ENCODE measurements at places on chromosomes 16 and 17.
A peak's percentile ranks its signal among the peaks of the same experiment; 100 is the strongest.

- ATAC-seq = no peak
Measured at GRCh38 chr17:29376667-29377270, 13.4 kb upstream of the TAOK1 start.

DNA sequence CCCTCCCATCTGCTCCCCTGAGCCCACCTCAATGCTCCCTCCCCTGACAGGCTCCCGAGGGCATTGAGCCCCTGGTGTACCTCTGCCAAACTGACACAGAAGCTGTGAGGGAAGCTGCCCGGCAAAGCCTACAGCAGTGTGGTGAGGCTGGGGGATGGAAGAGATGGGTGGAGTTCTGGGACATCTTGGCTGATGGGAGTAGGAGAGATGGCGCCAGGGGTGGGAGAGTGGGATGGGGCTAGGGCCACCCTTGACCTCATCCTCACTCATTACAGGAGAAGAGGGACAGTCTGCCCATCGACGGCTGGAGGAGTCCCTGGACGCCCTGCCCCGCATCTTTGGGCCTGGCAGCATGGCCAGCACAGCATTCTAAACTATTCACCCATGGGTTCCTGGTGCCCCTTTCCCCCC, 16.2 kb upstream of the CTCF start:
- no peak for ATAC-seq

- peak; percentile 15 for ATAC-seq
Measured at GRCh38 chr16:27374221-27374803, 27.7 kb upstream of the IL21R start.

DNA sequence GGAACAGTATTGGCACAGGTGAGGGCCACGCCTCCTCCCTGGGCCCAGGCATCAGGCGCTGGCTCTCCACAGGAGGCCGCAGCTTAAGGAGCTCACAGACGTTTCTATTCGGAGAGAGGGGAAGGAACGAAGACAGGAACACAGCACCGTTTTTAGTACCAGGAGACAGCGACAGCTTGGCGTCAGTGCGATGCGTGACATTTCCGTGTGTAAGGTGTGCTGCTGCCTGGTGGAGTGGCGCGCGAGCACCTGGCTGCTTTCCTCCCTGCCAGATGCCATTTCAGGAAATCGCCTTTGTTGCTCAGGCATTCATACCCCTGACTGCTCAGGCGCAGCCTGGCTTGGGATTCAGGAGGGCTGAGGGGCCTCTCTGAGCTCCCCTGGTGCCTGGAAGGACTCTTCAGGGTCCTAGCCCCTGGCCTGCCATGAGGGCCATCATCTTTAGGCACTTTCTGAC, 367.5 kb downstream of the CPPED1 start:
- ATAC-seq = no peak

DNA sequence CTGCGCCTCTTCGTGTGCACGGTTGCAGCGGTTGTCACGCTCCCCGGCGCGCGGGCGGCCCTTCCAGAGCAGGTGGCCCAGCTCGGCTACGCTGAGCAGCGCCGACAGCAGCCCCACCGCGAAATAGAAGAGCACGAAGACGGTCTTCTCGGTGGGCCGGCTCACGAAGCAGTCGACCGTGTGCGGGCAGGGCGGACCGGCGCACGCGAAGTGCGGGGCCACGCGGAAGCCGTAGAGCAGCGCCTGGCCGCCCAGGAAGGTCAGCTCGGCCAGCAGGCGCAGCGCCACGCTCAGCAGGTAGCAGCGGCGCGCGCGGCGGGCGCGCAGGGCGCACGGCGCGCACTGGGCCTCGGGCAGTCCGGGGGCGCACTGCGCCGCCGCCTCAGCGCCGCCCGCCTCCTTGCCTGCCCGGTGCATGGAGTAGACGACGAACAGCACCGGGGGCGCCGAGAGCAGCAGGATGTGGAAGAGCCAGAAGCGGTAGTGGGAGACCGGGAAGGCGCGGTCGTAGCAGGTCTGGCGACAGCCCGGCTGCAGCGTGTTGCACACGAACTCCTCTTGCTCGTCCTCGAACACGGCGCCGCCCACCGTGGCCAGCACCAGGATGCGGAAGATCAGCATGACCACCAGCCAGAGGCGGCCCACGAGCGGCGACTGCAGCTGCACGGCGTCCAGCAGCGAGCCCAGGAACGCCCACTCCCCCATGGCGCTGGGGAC, 1.3 kb downstream of the GJD3 start:
- ATAC-seq = peak; percentile 33

DNA sequence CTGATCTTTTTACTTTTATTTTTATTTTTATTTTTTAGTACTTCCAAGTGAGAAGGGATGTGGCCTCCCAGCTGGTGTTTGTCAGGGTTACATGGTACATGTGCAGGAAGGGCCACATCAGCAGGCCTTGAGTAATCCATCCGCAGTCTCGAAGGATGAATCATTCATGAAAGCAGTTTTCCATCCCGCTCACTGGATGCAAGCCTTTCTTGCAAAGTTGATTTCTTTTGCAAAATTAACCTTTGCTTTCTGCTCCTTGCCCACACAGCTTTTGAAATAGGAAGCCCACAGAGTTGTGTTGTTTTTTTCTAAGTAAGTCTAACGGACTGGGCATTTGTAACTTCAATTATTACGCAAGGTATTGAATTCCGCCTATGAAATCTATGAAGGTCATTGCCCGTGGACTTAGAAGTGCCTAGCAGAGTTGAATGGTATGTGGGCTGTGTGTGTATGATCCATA, 157.4 kb downstream of the PRKCA start:
- ATAC-seq = no peak

GRCh38 chr16:84313921-84314320, 19.2 kb downstream of the WFDC1 start:
- ATAC-seq = no peak

GRCh38 chr16:50692999-50693781, at the start of gene NOD2:
TSS of gene NOD2 (plus strand) at chr16:50693606. CDS start at chr16:50699496, 5,890 bp downstream.
- peak; percentile 39 for ATAC-seq

DNA sequence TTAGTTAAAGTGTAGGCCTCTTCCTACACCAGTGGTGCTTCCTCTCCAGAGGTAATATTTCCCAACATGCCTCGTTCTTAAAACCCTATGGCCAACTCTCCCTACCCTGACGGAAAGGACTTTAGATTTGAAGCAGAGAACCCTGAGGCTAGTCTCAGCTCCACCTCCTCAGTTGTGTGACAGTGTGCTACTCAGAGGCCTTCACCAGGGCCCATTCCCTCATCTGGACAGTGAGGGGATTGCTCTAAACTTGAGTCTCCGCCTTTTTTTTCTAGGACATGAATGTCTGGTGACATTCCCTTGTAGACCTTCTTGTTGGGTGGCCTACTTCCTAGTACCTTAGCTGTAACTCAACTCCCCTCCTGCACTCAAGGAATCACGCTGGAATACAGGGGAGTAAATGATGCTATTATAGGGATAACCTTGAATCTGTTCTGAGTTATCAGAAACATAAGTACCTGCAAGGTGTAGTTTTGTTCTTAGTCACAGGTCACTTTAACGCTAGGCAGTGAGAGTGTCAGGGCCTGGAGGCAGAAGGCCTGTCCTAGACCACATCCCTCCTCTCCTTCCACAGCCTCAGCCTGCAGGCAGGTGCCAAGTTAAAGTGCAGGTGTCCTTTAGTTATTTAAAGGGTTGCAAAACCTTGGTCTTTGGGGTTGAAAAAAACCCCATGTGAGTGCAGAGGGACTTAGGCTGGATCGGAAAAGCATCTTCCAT, 26.9 kb downstream of the LDHD start:
- ATAC-seq = no peak

GRCh38 chr17:78805301-78805700, 23.2 kb upstream of the CYTH1 start:
- peak; percentile 88 for ATAC-seq

GRCh38 chr16:52069866-52070265, 477.1 kb downstream of the TOX3 start:
- ATAC-seq = no peak

GRCh38 chr17:57502811-57503241, 242.3 kb downstream of the CCDC182 start:
- ATAC-seq = no peak

GRCh38 chr17:34382621-34383124, 19.6 kb upstream of the CCL1 start:
- peak; percentile 22 for ATAC-seq

- ATAC-seq = no peak
Measured at GRCh38 chr16:29011851-29012250, 27.0 kb downstream of the LAT start.

DNA sequence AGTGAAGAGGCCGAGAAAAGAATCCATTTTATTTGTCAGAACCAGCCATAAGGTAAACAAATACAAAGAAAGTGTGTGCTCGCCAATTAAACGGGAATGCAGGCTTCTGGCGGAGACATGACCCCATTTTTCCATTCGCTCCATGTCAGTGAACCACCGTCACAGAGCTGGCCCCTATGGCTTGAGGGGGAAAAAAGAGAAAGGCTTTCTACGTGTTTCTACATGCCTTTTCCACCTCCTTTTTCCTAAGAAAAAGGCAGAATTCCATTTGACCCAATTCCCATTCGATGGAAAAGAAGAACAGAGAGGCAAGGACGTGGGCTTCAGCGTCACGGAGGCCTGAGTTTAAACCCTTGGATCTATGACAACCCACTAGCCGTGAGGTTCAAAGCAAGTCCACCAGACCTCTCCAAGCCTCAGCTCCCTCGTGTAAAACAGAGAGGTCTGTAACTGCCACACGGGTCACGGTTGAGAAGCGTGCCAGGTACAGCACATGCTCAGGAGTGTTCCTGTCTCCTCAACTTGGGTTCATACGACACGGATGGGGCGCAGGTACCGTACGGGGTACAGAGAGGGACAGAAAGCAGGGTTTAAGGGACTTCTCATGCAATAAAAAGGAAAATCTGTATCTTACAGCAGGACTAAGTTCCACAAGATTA, 91.9 kb downstream of the NXN start:
- ATAC-seq = no peak

DNA sequence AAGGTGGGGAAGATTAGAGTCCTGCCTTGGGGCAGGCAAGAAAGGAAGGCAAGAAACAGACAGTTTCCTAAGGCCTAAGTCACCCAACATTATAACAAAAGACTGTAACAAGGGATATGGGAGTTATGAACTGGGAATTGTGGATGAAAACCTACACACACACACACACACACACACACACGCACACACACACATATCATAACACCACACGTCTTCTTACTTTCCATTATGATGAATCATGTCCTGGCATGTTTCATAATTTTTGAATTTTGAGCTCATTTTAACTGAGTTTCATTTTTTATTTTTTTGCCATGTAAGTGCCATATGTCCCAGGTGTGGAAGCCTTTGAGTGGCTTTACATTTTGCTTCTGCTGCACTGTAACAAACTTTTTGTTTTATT, 29.9 kb downstream of the HS3ST2 start:
- no peak for ATAC-seq

- ATAC-seq = no peak
Measured at GRCh38 chr17:34579017-34579946, at the start of gene TMEM132E. TSS of gene TMEM132E (plus strand) at chr17:34579582. CDS start at chr17:34581077, 1,495 bp downstream.
